Keratinocyte (primary cell): ENCODE measurements at places on chromosomes 13 and 19. TPM values are rescaled to one million over a fixed set of nuclear protein-coding genes. Genes with fewer than 3 reads are reported as not detected.

SLITRK5 gene
- under 0.01 to 0.01 TPM (median 0.01 TPM) in 3 replicates for polyA plus RNA-seq

CEBPA gene
- polyA plus RNA-seq, result 1.5 to 6.4 TPM (median 3.6 TPM) in 3 replicates

LRRC4B gene
- not detected in 3 replicates for polyA plus RNA-seq

SYCN gene
- polyA plus RNA-seq, result not detected in 3 replicates

TEX26 gene
- polyA plus RNA-seq, result not detected in 3 replicates

GJB2 gene
- polyA plus RNA-seq, result 364 to 604 TPM (median 374 TPM) in 3 replicates

FGF14 gene
- under 0.01 to 0.09 TPM in 2 of 3 replicates, not detected in the other for polyA plus RNA-seq

SLC25A15 gene
- polyA plus RNA-seq, result 8.7 to 13.1 TPM (median 11.1 TPM) in 3 replicates

POU4F1 gene
- not detected in 3 replicates for polyA plus RNA-seq

TRIM13 gene
- polyA plus RNA-seq, result 17.2 to 26.5 TPM (median 22.6 TPM) in 3 replicates
